WTC11 (cell line): ENCODE measurements at places on chromosomes 5 and 9.
A peak's percentile ranks its signal among the peaks of the same experiment; 100 is the strongest.

DNA sequence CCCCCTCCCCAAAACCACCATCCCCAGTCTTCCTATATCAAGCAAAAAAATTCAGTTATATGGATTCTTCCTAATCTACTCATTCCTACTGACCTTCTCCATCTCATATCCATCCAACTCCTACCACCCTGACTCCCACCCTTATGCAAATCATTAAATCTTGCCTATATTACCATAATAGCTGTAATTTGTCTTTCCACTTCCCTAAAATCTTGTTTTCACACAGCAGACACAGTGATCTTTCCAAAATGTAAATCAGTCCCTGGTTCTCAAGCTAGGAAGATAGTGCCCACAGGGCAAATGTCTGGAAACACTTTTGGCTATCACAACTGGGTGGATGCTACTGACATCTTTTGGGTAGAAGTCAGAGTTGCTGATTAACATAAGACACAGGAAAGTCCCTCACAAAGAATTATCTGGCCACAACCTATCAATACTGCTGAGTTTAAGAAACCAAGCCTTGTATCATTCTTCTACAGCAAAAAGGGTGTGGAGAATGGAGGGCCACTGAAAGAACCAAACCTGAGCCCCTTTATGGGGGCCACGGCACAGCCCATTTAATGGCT lies 1.4 kb downstream of the SRA1 start:
- no peak for DNase-seq

- no peak for DNase-seq
These were observed 28.7 kb upstream of the KLF4 start for GRCh38 chr9:107518037-107518807.

DNA sequence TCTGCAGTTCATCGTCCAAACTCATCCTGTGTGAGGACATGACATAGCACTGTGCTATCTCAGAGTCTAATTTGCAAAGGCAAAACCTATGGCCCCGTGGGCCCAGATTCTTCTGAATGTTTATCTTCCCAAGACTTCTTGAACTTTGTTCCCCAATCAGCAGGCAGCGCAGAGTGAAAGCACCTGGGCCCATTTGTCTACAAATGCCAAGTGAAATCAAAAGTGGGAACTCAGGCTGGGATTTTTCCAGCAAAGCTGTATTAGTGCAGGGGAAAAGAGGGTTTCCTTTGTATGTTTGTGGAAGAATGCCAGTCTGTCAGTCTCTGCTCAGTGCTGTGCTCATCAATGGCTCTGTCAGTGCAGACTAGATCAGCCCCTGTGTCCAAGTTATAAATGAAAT lies 55.8 kb downstream of the FOXD1 start:
- no peak for DNase-seq

DNA sequence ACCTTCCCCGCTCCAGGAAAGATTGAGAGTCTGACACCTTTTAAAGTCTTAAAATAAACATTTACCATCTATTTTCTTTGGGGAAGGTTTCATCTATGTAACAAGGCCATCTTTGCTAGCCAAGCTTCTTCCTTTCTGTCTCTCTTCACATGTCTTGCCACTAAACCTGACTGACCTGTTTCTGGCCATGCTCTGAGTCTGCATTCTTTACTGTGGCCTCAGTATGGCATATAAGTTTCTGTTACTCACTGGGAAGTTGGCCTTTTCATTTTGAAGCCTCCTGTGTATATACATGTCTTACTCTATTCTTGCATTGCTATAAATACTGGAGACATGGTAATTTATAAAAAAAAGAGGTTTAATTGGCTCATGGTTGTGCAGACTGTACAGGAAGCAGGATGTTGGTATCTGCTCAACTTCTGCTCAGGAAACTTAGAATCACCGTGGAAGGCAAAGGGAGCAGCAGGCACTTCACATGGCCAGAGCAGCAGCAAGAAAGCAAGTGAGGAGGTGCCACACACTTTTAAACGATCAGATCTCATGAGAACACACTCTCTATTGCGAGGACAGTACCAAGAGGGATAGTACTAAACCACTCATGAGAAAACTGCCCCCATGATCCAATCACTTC lies 48.1 kb downstream of the KCNV2 start:
- no peak for DNase-seq

DNA sequence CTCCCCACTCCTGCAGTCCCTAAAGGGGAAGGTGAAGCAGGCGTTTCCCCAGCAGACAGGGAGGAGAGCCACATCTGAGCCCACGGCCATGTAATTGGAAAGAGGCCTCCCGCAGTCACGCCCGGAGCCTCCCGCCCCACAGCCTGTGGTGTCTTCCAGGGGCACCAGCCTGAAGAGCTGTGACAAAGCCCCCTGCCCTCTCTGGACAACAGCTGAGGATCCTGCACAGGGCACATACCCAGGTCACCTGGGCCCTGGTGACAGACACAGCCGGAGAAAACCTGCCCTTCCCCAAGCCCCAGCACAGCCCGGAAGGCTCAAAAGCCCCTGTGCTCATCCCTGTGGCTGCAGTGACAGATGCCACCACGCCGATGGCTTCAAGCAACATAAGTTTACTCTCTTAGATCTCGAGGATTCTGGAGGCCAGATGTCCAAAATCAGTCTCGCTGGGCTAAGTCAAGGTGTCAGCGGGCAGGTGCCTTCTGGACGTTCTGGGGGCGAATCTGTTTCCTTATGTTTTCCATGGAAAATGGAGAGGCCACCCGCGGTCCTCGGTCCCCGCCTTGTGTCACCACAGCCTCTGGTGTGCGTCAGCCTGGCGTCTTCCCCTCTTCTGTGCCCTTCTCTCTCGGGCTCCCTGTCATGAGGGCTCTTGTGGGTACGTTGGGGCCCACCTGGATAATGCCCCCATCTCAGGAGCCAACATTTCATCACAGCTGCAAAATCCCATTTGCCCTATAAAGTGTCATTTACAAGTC lies 71.5 kb downstream of the PSMB7 start:
- no peak for DNase-seq

- no peak for DNase-seq
These were observed 15.0 kb downstream of the ICE1 start for GRCh38 chr5:5437227-5438172.

DNA sequence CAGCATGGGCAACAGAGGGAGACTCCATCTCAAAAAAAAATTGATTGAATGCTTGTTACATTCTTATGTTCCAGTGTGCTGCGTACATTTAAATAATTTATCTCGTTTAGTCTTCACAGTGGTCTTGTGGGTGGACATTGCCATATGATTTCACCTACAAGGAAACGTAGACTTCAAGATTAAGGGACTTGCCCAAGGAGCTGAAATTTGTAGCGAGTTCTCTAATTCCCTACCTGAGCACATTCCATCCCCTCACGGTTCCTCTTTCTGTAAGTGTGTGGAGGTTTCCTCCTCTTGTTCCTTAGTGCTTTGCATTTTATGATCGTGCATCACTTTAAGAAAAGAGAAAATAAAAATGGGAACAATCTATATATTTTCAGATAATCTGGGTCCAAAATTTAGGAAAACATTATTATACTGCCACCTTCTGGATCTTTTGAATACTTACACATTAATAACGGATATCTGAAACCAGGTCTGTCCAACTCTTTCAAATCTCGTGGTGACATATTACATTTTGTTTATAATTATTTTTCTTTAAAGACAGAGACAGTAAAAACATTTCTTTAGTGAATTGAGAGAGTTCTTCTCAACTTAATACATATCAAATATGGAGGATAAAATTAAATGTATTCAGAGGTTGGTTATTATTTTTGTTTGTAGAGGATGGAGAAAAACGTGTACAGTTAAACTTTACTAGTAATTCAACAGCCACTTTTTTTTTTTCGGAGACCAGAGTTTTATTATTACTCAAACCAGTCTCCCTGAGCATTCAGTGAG lies 29.9 kb upstream of the C7 start:
- no peak for DNase-seq

- no peak for DNase-seq
These were observed 149.9 kb downstream of the ISOC1 start for GRCh38 chr5:129244478-129244877.

- DNase-seq: no peak
These were observed 111.8 kb upstream of the FAM174A start for GRCh38 chr5:100423330-100423729.

DNA sequence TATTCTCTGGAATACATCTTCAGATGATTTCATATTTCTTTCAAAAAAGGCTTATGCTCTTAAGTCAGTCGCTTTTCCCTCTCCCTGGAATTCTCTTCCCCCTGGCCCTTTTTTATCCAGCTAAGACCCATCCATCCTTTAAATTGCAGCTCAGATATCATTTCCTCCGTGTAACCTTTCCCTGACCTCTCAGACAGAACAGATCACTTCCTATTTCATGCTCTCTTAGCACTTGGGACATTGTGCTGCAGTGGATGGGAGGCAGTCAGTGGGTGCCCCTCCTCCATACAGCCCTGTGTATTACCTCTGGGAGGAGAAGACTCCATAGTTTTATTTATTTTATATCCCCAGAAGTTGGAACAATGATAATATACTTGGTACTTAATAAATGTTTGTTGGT lies 423.4 kb downstream of the ISL1 start:
- no peak for DNase-seq

DNA sequence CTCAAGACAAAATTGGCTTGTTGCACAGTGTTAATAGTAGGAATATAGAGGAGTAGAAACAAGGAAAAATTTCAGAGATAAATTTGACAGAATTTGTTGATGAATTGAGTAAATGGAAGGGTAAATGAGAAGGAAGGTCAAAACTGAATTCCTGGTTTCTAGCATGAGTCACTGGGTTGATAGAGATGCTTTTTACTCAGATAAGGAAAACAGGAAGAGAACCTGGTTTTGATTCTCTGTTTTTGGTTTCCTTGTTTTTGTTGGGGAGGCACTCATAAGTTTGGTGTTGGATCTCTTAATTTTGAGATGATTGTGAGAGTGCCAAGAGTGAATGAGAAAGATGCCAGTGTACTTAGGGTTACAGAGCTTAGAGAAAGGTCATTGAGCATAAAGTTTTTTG lies 7.1 kb downstream of the LRRC70 start:
- no peak for DNase-seq

DNA sequence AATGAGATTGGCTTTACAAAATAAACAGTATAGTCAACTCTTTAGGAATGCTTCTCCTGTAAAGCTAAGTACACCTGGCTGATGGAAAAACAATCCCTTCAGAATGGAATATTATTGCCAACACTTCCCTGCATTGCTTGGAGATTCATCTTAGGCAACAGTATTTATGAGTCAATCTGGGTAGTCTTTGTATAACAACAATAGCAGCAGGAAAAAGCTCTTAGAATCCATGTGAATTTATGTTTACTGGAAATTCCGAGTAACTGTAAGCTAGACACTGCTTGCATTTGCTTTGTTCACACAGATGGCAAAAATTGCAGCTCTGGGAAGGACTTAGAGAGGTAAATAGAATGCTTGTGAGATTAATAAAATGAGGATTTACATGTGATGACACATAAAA lies 101.7 kb upstream of the NTRK2 start:
- DNase-seq: no peak

GRCh38 chr9:127027694-127028093 lies 94.7 kb downstream of the ANGPTL2 start:
- DNase-seq: no peak

GRCh38 chr5:10194083-10194482 lies 55.6 kb downstream of the ATPSCKMT start:
- no peak for DNase-seq

GRCh38 chr5:4942831-4943178 lies 197.3 kb upstream of the ADAMTS16 start:
- DNase-seq: peak; percentile 33

GRCh38 chr9:4862506-4863250 lies 69.9 kb downstream of the RCL1 start:
- no peak for DNase-seq

DNA sequence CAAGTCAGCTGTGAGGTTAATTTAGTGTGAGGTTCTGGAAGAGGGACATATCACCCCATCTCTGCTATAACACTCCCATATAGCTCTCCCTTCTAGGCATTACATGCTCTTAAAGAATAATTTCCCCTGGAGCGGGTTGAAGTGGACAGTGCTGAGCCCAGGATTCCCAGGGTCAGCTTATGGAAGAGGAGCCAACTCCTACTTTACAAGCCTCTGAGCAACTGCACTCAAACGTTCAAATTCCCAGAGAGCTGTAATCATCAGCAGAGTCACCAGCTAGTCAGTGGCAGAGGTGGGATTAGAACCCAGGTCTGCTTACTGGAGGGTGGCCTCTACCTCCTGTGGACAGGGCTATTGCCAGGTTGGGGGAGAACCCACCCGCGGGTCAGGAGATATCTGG lies 1.4 kb downstream of the NEURL1B start:
- no peak for DNase-seq

DNA sequence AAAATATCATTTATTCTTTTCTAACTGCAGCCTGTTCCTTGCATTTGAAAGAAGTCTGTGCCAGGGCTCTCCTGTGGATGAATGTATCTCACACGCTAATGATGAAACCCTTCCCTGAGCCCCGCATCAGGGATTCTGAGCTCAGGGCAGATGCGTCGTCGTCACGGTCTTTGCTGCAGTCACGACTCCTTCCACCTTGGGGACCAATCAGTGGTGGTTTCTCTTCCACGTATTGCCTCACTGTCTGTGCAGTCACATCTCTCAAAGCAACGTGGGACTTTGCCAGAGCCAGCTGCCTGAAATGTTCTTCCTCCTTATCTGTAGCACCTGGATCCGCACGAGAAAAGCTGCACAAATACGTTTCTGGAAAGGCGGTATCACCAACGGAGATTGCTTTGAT lies 13.9 kb upstream of the UBE2QL1 start:
- DNase-seq: no peak

- no peak for DNase-seq
These were observed 89.2 kb downstream of the SEMA4D start for GRCh38 chr9:89408628-89409101.

DNA sequence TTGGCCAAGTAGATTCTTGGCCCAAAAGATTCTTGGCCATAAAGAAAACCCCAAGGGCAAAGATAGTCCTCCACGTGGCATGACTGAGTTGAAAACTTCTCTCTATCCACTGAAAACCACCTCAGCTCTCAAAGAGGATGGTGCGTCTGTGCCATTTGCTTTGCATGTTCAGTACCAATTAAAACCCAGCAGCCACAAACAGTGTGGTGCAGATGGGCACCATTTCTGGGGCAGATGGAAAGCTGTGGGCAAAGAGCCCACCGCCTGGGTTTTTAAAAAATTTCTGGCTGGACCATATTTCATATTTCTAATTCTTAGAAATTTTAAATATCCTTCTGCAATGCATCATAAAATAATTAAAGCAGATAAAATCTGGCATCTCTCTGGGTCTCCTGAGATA lies 84.5 kb upstream of the PUM3 start:
- DNase-seq: no peak
